ENCODE measurements at places on chromosomes 1 and 21. TPM values are rescaled to one million over a fixed set of nuclear protein-coding genes. Genes with fewer than 3 reads are reported as not detected.

The RAB42 gene
- not detected for total RNA-seq

The LDLRAD1 gene
- total RNA-seq = not detected

The NHLH1 gene
- total RNA-seq = not detected

The HTR6 gene
- not detected for total RNA-seq

The COL16A1 gene
- 5.3 TPM for total RNA-seq

The KCNJ6 gene
- total RNA-seq = not detected

The PPP2R5A gene
- 11.3 TPM for total RNA-seq

The SPATC1L gene
- total RNA-seq = 10.9 TPM

The S100A7 gene
- total RNA-seq = not detected

The TMPRSS15 gene
- total RNA-seq = 0.07 TPM

The OR10J1 gene
- total RNA-seq = not detected

The HNRNPCL4 gene
- not detected for total RNA-seq

The FABP3 gene
- not detected for total RNA-seq

The RXRG gene
- total RNA-seq = not detected

The LMOD1 gene
- total RNA-seq = not detected

The TNFRSF25 gene
- total RNA-seq = 14.7 TPM

The TFF1 gene
- not detected for total RNA-seq

All from HT1080 (cell line).